ENCODE measurements at places on chromosomes 7 and 10.

- DNase-seq, result no peak
These were observed 49.3 kb upstream of the KCNIP2 start for GRCh38 chr10:101892782-101893391.

- DNase-seq, result no peak
These were observed 2.1 kb downstream of the PCOLCE start for GRCh38 chr7:100604028-100604975.

DNA sequence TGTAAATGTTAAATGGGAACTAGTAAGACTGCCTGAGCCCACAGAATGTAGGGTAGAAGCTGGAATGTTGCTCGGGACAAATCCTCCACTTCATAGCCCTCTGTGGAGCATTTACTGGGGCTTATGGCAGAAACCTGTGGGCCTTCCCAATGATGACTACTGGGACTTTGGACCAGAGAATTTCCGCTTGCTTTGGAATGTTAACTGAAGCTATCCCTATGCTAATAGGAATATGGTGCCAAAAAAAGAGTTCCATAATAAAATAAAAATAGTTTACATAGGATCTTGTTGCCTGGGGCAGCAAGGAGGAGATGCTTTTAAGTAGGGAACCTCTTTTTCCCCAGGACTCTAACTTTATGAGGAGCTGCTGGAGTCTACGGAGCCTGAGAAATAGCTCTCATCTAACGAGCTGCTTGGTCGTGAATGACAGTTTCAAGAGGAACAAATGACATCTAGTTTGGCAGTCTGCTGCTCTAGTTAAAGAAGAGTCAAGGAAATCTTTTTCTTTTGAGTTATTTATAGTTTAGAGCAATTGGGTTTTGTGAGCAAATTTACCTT is 5.7 kb upstream of the DYNC2I1 start:
- DNase-seq, result no peak

GRCh38 chr7:128924707-128925588 is 12.8 kb upstream of the IRF5 start:
- no peak for DNase-seq

GRCh38 chr7:36611703-36612102 is 112.6 kb downstream of the AOAH start:
- no peak for DNase-seq

GRCh38 chr10:100151723-100152300 is 34.0 kb downstream of the ERLIN1 start:
- no peak for DNase-seq

- no peak for DNase-seq
These were observed 48.2 kb upstream of the VIPR2 start for GRCh38 chr7:159192725-159193453.

DNA sequence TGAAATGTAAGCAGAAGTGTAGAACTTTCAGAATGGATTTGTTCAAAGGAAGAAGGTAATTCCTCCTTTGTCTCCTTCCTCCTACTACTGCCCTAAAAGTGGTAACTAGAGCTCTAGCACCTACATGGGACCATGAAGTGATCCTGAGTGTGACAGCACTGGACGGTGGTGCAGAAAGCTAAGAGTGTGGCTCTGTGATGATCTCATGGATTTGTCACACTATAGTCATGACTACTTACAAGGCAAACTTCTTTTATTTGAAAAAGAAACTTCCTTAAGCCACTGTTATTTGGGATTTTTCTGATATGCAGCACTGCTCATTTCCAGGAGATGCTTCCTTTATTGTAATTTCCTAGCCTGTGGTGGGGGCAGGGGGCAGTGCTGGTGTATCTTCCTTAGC is 5.8 kb upstream of the FHIP2A start:
- no peak for DNase-seq

Measured in epithelial cell of prostate (primary cell).